ENCODE measurements at places on chromosomes 1 and 21.

GRCh38 chr1:184958554-184959353 lies 15.6 kb downstream of the NIBAN1 start:
- DNase-seq, result no peak

GRCh38 chr1:24266998-24267397 lies 52.2 kb upstream of the GRHL3 start:
- no peak for DNase-seq

DNA sequence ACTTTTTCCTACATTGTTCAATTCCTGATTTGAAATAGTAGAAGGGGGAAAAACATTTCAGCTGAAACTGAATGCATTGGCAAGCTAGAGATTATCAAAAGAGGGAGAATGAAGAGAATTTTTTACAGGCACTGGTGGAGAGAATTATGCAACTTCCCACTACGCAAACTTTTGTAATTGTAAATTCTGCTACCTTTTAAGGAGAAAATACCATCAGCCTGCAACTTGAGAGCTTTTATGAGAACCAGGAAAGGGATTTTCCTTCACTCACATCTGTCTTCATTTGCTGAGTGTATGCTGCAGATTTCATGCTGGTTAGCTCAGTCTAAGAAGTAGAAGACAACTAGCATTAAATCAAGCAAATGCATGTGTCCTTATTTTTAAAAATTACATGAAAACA lies 43.7 kb downstream of the ADAMTS1 start:
- DNase-seq, result no peak

GRCh38 chr1:52686830-52687229 lies 11.3 kb downstream of the COA7 start:
- no peak for DNase-seq

DNA sequence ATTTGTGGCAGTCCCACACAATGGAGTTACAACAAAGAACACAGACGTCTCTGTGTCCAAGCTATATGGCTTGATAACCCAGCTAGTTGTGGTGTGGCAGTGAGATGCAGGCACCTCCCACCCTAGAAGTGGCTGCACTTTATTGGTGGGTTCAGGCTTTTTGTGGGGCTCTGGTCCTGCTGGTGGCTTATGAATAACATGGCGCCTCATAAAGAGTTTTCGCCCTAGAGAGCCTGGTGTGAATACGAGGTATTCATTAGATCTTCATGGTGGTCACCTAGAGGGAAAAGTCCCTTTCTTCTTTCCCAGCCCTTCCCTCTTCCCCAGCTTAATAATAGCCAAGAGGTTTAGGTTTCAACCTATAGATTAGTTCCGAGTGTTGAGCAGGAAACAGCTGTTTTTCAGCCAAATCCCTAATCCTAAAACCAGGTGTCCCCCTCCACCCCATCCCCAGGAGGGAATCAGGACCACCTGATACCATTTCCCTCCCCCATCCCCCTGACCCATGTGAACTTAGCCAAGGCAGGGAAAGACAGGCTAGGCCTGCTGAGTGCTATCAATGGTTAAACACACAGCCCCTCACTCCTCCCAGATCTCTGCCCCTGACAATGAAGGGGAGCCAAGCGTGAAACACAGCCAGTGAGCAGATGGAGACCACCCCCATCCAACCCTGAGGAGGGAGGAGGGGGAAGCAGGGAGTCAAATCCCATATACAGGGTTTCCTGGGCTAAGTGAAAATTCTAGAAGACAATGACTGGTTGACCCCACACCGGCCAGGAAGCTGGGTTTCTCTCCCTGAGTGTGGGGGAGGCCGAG lies 58.2 kb downstream of the NFASC start:
- DNase-seq, result no peak

DNA sequence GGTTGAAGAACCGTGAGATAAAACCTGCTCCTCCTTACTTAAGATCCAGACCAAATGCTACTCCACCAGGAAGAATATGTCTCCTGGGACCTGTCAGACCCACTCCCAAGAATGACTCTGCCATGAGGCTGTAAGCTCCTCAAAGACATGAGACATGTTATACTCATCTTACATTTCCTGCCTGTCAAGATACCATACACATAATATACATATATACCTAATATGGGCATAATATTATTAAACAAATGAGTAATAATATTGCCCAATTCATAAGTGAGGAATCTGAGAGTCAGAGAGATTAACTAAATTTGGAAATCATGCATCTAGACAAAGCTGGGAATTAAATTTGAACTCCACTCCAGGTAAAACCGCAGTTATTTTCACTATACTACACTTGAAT lies 634.9 kb downstream of the LMO4 start:
- DNase-seq, result no peak

GRCh38 chr1:87833166-87833565 lies 504.5 kb downstream of the LMO4 start:
- no peak for DNase-seq

GRCh38 chr1:111621050-111621449 lies 1.5 kb downstream of the RAP1A start:
- DNase-seq, result no peak

GRCh38 chr1:32759521-32759981 lies 57.0 kb upstream of the SYNC start:
- peak; percentile 57 for DNase-seq

DNA sequence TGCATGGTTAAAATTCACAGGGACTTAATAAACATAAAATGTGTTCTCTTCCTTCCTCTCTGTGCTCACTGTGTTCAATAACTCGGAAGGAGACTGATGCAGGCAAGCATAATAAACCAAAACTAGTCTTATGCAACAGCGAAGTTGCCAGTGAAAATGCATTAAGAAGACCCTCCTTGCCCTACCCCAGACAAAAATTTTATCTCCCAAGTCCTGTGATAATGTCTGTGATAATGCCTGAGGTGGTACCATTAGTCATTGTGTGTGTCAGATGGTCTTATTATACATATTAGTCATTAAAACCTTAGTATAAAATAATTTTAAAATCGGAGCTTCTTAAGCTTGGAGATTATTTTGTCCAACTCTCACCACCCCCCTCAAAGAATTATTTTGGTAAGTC lies 97.8 kb downstream of the NGF start:
- no peak for DNase-seq
